ENCODE measurements at places on chromosomes 2 and 18.

- DNase-seq, result no peak
Measured at GRCh38 chr2:8641301-8641965, 40.4 kb upstream of the ID2 start.

- DNase-seq, result no peak
Measured at GRCh38 chr2:2731101-2731815, 400.2 kb upstream of the MYT1L start.

GRCh38 chr2:148501545-148501944 lies 143.0 kb upstream of the EPC2 start:
- DNase-seq, result no peak

DNA sequence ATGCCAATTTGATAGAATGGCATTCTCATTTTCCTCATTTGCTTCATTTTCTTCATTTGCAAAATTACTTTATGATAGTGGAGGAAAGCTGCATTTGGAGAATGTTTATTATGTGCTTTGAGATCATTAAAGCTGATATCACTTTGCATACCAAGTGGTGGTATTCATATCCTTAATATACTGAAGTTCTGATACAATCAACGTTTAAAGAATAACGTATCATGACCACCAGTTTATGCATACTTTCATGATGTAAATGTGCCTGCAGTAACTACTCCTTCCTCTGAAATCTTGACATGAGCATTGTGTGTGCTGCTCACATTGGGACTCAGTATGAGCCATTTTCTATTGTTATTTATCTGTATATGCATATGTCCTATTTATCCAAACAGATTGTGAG lies 302.1 kb downstream of the ARHGAP15 start:
- no peak for DNase-seq

GRCh38 chr2:238695538-238695937 lies 152.3 kb upstream of the TWIST2 start:
- DNase-seq, result no peak

DNA sequence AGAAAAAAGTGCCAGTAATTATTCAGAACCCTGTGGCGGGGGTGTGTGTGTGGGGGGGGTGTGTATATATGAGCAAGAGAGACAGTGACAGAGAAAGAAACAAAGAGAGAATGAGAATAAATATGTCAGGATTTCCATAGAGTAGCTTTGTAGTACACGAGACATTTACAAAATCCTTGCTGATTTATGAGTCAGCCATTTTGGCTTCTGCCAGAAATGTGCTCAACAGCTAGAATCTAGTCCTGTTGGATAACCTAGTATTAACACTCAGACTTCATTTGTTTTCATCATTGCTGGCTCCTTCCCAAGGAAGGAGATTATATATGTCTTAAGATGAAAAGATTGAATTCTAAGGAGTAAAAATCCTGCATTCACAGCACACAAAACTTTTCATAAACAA lies 140.5 kb upstream of the HNRNPA3 start:
- DNase-seq, result no peak

DNA sequence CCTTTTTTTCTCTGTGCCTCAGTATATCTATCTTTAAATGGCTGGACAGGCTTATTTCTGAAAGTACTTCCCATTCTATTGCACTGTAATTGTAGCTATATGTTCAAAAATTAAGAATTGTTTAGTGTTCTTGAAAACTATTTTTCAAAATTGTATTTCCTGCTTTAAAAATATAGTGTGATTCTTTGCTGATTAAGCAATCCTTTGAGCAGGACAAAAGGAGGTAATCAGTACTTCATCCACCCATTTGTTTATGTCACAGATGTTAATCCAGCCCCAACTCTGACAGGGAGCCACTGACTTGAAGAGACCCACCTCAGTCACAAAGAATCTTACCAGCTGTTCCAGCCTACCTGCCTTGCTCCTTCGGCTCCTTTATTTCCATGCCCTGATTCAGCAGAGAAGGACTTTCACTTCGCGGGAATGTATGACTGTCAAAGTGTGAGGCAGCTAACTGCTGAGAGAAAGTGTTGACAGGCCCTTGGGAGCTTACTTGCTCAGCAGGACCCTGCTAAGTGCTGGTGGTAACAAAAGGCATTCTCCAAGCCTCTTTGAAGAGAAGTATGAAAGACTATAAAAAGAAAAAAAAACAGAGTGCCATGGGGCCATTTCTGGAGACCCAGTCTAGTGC lies 393.3 kb upstream of the CYRIA start:
- no peak for DNase-seq

GRCh38 chr2:4369826-4370419 lies 666.5 kb downstream of the DCDC2C start:
- no peak for DNase-seq

GRCh38 chr2:101751875-101752619 lies 54.5 kb downstream of the MAP4K4 start:
- DNase-seq, result no peak

GRCh38 chr2:190410166-190410565 lies 2.0 kb downstream of the MFSD6 start:
- DNase-seq, result no peak

DNA sequence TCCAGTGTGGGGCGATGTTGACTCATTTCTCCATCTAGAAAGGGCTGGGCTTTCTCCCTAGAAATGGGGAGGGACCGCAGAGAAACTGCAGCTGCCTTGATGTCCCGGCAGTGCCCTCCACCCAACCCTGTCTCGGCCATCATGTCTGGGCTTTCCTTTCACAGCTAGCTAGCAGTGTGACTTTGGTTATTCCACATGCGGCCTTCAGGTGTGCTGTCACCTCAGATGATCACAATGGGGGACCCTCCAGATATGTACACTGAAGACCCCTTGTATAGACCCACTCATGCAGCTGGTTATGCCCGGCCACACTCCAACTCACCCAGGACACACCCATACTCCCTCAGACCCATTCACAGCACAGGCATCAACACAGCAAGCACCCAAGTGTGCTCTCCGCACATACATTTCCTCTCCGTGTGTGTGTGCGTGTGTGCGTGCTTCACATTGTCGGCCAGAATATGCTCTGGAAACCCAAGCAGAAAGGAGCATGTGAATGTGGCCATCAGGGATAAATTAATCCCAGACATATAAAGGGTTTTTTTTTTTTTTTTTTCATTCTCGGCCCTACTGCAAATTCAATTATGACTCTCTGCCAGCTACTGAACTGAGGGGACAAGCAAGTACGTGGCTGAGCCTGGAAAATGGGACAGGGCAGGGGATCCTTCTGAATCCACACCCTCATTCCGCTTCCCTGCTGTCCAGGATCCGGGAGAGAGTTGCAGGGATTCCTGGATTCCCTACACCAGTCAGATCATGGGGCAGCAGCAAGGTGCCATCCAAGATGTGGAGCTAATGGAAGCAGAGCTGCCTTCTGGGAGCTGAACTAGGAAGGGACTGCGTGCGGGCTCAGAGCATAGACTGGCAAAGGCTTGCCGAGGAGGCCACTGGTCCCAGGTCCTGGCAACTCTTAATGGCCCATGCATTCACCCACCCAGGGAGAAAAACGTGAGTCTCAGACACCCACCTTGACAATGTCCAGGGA lies 240.2 kb downstream of the DYSF start:
- DNase-seq, result no peak

GRCh38 chr18:50312296-50313030 lies 25.0 kb upstream of the CXXC1 start:
- DNase-seq, result no peak

DNA sequence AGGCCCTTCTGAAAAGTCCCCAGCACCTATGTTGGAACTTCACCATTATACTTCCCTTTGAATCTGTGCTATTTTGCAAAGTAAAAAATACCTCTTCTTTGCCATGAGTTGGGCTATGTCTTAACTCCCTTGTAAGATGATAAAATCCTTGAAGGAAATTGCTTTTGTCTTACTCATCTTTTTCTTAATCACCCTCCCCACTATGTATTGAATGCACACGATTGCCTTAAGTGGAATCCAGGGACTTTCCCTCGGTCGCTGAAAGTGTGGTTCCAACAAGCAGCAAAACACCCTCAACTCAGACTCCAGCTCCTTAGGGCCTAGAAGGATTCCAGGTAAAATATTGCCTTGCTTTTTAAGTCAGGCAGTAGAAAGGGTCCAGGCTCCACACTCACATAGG lies 173.2 kb upstream of the ARL4C start:
- no peak for DNase-seq

GRCh38 chr18:24268784-24269550 lies 128.7 kb downstream of the OSBPL1A start:
- no peak for DNase-seq

- DNase-seq, result no peak
Measured at GRCh38 chr18:45851161-45851925, 25.9 kb downstream of the SIGLEC15 start.

All from CD4-positive, alpha-beta T cell treated with Interleukin-1 beta for 1 hour (primary cell).